Sciatic nerve (tissue), 2 donors: ENCODE measurements at places on chromosomes 12 and 14.

DNA sequence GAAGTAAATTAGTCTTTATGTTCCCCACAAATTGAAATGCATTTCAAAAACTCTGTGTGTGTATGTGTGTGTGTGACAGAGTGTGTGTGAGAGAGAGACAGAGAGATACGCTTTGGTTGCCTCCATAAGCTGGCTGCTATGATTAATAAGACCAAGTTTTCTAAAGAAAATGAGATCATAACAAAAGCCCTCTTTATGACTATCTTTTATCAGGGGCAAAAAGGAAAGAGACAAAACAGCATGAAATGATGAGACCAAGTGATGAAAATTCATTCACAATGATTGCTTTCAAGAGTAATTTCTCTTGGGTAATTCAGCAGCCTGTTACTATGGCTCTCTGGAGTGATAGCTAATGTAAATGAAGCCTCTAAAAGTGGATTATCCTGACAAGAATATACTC lies 277.6 kb upstream of the PLEKHG7 start:
- no peak for DNase-seq

- no peak for DNase-seq
Measured at GRCh38 chr14:49189375-49189774, 396.8 kb downstream of the RPS29 start.

DNA sequence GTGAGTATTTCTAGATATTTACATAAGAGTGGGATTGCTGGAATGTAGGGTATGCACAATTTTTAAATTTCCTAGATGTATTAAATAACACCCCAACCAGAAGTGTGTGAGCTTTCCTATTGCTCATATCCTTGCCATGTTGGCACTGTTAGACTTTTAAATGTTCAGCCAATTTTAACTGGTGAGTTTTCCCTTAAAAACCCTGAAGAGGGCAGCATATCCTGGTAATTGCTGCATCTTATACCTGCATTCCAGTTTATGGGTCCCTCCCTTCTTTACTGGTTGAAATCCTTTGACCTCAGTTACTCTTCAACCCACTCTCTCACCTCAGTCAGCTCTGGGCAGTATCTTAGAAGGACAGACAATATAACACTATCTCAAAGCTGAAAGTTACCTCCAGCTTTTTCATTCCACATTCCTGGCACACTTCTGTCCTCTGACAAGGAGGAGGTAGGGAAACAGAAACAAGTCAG lies 270.6 kb downstream of the PAWR start:
- no peak for DNase-seq

DNA sequence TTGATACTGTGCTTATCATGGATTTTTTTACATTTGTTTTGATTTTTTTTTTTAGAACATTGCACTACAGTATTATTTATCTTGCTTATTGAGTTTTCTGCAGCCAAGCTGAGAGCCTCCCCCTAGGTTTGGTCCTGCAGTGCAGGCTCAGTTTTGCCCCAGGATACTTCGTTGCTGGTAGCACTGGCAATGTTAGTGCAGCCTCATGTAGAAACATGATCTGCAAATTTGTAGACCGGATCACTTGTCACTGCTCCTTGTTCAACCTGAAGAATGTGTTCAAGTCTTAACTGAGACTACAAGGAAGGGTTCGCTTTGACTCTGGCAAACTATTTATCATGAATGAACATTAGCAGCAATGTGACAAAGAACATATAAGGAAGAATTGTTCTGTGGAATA lies 377.2 kb upstream of the PDE3A start:
- DNase-seq = no peak

DNA sequence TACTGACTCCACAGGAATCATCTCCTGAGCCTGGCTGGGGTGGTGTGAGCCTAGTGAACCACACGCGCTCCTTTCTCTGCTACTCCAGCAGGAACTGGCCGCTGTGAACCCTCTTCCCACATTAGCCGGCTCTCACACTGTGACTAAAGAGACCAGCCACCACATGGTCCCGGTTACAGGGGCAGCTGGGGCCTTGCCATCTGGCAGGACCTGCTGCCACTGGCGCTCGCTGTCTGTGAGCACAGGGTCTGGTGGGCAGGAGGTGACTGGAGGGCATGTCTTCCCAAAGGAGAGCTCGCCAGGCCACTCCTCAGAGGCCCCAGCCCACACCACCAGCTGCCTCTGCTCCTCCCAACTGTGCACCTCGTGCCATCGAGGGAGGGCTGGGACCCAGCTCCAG lies 99.3 kb downstream of the SINHCAF start:
- DNase-seq = no peak

DNA sequence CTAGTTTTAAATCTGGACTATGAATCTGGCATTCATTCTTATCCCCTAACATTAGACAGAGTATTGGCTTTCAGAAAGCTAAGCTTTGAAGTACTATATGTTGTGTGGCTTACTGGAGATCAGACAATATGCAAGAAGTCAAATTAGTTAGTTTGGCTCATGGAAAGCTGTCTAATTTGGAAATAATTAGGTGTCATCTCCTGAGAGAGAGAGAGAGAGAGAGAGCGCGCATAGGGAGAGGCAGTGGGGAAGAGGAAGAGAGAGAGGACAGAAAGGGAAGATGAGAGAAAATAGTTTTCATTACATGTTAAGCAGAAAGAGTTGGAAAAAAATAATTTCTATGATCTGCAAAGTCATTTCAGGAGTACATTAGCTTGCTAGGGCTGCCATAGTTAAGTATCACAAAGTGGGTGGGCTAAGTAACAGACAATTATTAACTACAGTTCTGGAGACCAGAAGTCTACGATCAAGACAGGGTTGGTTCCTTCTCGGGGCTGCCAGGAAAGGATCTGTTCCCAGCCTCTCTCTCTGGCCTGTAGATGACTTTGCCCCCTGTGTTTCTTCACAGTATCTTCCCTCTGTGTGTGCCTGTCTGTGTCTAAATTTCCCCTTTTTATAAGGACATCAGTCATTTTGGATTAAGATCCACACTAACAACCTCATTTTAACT lies 404.2 kb downstream of the RGS6 start:
- no peak for DNase-seq

- no peak for DNase-seq
Measured at GRCh38 chr14:25009891-25010290, 40.1 kb downstream of the STXBP6 start.

- no peak for DNase-seq
Measured at GRCh38 chr12:98446060-98446459, 69.3 kb upstream of the TMPO start.

DNA sequence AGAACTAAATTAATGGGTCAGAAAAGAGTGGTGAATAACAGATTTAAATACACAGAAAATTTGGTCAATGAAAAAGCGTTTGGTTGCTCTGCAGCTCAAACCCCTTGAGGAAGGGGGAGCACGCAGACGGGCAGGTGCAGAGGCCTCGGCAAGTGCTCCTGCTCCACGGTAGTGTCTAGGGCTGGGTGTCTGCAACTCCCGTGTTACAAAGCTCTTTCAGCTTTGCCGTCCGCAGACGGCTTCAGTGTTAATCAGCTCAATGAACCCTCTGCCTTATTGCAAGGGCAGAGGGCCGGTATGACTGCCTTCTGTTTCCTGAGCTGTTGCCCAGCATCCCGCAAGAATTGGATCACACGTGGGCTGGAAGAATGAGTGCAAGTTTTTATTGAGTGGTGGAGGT lies 125.7 kb upstream of the TRHDE start:
- DNase-seq = no peak

DNA sequence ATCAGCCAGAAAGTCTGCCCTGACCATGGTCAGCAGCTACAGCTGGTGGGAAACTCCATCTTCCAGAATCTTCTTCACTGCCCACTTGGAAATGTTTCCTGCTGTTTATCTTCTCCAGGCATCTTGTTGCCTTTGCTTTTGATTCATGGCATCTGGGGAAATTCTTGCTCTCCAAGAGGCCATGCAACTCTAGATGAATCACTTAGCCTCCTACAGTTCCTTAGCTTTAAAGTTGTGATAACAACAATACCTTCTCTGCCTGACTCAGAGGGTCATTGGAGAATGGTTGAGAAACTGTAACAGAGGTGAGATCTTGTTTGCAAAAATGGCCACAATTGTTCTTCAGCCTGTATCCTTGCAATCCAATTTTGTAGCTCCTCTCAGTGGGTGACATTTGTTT lies 121.0 kb upstream of the VRK1 start:
- DNase-seq = no peak

DNA sequence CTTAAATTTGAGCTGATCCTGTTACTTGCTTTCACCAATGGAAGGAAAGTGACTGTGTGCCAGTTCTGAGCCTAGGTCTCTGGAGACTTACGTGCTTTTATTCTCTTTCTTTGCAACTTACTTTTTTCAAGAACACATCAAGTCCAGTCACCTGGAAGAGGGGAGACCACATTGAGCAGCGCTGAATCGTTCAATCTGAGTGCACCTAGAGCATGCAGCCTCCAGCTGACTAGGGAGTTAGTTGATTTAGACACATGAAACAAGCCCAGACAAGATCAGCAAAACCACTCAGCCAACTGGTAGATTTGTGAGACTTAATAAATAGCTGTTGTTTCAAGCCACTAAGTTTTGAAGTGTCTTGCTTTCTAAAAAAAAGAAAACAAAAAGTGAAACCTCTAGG lies 1014.8 kb upstream of the FBXO33 start:
- DNase-seq = no peak

GRCh38 chr12:12718853-12719252 lies 1.7 kb downstream of the CDKN1B start:
- no peak for DNase-seq

DNA sequence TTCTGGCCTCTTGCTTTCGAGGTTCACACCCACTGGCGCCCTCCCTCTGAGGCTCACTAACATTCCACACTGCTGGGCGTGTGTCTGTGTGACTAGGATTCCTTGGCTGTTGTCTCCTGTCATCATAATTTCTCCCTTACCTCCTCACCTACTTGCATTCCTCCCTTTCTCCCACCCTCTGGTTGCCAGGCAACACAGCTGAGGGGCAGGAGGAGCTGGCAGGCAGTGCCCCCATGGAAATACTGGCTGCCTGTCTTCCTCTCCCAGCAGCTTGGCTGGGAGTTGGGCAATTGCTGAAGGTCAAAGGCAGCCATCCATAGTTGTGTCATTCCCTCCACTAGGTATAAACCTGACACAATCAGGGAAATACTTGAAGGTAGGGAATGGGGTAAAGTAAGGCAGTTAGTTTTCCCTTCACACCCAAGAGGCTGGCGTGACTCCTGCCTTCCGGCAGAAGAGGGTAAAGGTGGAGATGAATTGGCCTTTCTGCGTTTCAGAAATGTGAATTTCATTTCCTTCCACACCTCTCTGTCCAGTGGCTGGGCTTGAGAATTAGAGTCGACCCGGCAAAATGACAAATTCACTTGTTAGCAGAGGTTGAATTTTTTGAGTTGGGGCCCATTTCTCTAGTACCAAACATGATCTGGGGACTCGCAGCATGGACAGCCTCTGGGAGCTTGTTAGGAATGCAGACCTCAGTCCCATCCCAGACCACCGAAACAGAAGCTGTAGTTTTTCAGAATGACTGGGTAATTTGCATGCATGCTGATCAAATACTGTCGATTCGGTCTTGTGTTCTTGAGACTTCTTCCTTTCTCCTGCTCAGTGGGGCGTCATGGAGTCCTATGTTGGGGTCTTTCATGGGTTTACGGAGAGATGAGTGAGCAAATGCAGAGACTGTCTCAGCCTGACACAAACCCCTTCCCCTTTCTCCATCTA lies 24.3 kb upstream of the EMP1 start:
- peak; percentile 68 for DNase-seq

DNA sequence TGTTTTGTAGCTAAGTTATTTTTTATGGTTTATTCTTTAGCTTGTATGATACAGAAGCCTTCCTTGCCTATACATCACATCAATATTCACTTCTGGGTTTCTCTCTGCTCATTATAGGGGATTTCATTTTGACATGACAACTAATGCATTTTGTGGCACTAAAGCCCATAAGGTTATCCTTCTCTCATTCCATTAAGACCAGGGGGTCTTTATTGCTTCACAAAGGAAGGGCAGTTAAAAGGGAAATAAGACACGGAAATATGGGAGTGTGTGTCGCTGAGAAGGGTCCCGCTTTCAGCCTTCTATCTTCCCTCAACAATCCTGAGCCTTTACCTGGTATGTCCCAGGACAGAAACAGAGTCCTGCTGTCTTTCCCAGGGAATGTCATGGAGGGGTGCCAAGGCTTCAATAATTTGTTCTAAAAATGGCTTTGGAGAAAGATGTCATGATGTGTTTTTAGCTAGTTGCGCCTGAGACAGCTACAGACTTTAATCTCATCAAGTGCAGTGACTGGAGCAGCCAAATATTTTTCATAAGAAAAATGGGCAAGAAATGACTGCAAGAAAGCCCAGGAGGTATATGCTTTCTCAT lies 1145.4 kb upstream of the TMEM132C start:
- no peak for DNase-seq

DNA sequence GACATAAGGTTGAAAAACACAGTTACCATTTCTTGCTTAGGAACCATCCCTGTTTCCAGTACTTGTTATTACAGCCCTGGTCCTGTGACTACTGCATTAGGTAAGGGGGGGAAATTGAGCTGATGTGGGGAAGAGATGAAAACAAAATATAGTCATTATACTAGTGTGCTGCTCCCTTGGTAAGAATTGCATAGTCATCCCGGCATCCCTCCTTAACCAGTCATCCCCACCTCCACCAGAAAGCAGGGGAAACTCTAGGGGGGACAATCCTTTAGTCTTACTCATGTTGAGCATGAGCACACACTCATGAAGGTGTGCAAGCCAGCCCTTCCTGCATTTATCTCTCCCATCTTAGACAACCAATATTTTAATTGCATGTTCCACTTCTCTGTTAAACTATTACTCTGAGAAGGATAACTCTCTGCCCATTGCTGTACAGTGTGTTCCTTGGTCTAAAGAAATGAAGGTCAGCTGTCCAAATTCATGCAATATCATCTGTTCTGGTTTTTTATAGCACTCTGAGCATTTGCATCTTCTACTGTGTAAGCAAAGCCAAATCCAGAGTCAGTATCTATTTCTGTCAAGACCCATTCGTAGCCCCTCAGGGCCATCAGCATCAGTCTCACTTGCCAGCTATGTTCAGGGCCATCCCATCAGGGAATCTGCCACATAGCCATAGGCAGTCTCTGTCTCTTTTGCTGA lies 46.8 kb downstream of the TMEM30B start:
- no peak for DNase-seq

- no peak for DNase-seq
Measured at GRCh38 chr12:106140223-106140986, 1.7 kb upstream of the NUAK1 start.

DNA sequence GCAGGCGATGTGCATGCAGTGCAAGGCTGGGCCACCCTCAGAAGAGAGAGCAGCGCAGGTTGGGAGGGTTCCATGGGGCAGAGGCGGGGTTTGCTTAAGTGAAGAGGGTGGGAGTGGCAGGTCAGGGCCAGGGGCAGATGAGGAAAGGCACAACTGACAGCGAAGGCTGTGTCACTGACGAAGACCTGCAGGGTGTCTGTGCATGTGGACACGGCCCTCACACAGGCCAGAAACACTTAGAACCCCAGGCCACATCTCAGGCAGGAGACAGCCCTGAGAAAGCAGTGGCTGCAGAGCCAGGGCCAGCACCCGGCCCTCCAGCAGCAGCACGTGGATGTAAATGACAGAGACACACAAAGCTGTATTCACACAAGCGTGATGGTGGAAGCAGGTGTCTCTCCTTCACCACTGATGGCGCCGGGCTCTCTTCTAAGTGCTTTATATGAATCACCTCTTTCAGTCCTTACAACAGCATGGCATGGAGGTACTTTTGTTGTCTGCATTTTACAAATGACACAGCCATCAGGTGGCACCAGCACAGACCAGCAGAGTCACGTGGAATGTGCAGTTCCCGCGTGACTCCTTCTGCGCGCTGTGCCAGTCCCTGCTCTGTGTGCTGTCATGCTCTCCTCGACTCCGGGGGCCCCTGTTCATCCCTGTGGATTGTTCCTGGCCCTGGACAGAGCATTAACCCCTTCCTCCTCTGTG lies 54.6 kb downstream of the TSPAN11 start:
- DNase-seq = no peak
